ENCODE measurements at places on chromosomes 3 and 15.

- DNase-seq, result no peak
Measured at GRCh38 chr3:154973851-154974250, 106.3 kb upstream of the MME start.

DNA sequence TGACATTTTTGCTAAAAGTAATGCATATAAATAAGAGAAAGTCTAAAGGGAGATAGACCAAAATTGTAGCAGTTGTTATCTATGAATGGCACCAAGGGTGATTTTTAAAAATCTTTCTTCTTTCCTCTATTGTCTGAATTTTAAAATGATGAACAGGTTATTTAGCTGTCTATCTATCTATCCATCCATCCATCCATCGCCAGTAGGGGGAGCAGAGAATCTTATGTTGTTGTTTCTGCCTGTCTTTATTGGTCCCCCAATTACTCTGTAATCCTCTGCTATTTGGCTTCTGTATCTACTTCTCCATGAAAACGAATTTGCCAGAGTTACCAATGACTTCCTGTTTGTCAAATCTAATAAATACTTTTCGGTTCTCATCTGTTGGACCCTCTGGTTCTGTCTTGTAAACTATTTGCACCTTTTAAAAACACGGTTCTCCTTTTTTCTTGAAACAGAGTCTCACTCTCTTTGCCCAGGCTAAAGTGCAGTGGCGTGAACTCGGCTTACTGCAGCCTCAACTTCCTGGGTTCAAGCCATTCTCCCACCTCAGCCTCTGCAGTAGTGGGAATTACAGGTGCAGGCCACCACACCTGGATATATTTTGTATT is 86.0 kb downstream of the ECT2 start:
- DNase-seq, result no peak

DNA sequence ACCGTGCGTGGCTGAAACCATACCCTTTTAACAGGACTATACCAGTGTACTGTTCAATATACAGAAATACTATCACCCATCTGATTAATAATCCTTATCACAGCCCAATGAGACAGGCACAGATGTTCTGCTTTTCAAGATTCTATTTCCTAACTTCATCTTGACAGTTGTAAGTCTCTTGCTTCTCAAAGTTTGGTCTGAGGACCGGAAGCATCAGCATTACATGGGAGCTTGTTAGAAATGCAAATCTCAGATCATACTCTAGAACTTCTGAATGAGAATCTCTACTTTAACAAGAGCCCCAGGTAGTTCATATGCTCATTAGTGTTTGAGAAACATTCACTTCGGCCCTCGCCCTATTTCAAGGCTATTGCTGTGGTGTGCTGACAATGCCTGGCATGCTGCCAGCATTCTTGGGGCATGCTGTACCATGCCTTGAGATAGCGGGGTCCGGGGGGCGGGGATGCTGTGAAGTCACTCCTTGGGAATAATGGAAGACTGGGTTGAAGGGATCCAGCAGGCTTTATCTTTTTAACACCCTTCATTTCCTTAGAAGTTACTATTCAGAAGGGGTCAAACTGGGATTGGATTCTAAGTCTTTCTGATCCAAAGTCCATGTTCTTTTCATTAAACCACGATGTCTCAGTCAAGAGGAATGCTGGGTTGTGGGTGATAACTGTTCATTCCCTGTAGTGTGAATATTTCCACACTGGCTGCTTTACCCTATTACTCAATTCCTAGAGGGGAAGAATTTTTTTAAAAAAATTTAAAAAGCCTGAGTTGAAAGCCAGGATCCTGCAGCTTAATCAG is 194.7 kb downstream of the LPP start:
- DNase-seq, result no peak

GRCh38 chr3:72398781-72399180 is 449.5 kb downstream of the SHQ1 start:
- DNase-seq, result no peak

DNA sequence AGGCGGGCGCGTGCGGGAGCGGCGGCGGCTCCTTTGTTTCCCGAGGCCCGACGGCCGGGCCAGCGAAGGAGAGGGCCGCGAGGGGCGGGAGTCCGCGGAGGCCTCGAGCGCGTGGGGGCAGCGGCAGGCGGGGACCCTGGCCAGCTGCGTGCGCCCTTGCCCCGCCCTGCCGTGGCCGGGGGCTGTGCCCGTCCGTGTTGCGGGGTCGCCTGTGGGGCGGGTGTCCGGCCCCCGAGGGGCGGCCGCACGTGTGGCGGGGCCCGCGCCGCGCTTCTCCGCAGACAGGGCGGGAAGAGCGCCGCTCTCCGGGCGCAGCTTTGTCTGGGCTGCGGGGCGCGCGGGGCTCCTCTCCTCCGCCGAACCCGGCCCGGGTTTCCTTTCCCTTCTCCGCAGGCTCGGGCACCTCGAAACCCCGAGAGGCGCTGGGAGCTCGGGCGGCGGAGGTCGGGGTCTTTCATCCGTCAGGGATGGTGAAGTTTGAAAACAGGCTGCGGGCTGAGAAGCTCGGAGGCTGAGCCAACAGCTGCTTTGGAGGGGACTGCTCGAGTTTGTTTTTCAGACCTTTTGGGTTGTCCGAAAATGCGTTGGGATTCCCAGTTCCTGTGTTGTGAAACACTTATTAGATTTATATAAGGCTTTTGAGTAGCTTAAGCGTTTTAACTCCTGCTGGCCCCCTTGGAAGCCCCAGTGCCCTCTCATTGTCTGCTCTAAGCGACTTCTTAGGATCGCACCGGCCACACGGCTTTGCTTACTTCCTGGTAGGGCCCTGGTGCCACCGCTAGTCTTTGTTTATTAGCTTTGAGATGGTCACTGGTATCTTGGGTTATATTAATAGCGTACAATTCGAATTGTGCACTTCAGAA is 817 bp downstream of the USP3 start:
- peak; percentile 50 for DNase-seq

- no peak for DNase-seq
Measured at GRCh38 chr3:71454512-71455403, 128.8 kb downstream of the FOXP1 start.

- no peak for DNase-seq
Measured at GRCh38 chr3:72549761-72550581, 298.3 kb downstream of the SHQ1 start.

- no peak for DNase-seq
Measured at GRCh38 chr3:67192466-67192865, 194.4 kb downstream of the KBTBD8 start.

DNA sequence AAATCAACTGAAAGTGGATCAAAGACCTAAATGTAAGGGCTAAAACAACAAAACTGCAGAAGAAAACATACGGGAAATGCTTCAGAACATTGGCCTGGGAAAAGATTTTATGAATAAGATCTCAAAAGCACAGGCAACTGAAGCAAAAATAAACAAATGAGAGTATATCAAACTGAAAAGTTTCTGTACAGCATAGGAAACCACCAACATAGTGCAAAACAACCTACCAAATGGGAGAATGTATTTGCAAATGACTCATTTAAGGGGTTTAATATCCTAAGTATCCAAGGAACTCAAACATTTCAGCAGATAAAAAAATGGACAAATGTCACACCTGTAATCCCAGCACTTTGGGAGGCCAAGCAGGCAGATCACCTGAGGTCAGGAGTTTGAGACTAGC is 489.1 kb downstream of the ROBO1 start:
- no peak for DNase-seq

DNA sequence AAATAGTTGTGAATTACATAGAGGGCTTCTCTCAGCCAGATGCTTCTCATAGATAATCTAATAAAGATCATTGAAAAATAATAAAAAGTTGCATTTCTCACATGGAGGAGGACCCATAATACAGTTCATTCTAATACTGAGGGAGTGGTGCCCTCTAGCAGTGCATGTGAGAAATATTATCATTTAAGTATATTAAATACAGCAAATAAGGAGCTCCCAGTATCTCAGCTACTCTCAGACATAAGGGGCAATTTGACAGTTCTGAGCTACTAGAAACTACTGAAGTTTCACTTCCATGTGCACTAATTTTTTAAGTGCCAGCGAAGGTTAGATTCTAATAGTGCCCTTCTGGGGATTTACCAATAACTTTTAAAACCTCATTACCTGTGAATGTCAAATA is 188.3 kb downstream of the IL5RA start:
- DNase-seq, result no peak

DNA sequence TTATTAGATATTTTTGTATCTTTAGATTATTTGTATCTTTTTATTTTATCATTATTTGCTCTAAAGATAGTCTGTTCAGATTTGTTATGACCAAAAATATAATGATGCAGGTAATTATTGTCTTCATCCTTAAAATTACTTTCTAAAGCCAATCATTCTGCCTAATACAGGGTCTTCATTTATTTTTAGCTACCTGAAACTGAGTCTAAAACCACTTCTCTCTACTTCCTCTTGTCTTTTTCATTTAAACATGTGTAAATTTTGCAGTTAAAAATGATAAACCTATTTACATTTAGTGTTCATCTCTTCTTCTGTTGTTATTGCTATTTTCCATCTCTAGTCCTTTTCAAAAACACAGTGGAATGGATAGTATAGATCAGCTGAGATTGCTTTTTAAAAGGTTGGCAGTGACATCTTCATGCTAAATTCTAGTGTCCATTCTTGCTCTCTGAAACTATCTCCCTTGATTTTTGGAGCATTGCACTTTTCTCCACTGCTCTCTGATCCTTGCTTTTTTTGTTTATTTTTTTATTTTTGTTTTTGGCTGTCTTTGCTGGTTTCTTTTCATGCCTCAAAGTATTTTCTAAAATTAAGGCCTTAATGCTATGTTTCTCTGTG is 91.8 kb downstream of the UBE2E2 start:
- DNase-seq, result no peak

DNA sequence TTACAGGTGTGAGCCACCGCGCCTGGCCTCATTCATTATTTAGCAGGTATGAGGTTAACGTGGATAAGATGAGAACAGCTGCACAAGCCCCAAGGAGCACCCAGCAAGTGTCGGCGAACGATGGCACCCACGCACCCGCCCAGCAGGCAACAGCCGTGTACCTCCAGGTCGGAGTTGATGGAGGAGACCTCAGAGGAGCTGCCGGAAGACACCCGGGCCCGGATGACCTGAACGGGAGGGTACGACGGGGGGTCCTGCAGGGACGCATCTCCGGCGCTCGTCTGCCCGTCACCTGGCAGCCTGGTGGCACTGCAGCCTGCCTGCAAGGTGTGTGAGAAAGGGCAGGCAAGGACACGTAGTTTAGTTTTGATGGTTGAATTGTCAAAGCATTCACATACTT is 29.1 kb downstream of the TMEM44 start:
- no peak for DNase-seq

GRCh38 chr3:55728461-55729100 is 241.5 kb upstream of the WNT5A start:
- no peak for DNase-seq

- peak; percentile 70 for DNase-seq
Measured at GRCh38 chr3:169813757-169814517, 1.2 kb upstream of the LRRC34 start.

DNA sequence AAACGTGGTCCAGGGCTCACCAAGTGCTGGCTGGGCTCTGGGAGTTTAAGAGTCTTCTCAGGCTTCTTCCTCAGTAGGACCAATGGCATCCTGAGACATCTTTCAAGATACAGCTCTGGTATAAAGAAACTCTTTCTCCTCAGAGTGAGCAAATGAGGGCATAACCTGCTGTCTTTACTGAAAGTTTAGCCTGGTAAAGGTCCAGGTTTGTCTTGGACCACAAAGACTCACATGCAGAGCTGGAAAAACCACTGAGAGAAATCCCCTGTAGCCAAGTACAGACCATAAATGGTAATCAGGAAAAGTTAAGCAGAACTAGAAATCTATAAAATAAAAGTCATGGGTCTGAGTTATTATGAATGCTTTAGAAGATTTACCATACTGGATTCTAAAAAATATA is 23.1 kb downstream of the CD47 start:
- DNase-seq, result no peak

GRCh38 chr3:194797555-194798250 is 112.0 kb downstream of the FAM43A start:
- DNase-seq, result no peak

GRCh38 chr3:138473391-138473790 is 39.0 kb downstream of the ESYT3 start:
- no peak for DNase-seq

DNA sequence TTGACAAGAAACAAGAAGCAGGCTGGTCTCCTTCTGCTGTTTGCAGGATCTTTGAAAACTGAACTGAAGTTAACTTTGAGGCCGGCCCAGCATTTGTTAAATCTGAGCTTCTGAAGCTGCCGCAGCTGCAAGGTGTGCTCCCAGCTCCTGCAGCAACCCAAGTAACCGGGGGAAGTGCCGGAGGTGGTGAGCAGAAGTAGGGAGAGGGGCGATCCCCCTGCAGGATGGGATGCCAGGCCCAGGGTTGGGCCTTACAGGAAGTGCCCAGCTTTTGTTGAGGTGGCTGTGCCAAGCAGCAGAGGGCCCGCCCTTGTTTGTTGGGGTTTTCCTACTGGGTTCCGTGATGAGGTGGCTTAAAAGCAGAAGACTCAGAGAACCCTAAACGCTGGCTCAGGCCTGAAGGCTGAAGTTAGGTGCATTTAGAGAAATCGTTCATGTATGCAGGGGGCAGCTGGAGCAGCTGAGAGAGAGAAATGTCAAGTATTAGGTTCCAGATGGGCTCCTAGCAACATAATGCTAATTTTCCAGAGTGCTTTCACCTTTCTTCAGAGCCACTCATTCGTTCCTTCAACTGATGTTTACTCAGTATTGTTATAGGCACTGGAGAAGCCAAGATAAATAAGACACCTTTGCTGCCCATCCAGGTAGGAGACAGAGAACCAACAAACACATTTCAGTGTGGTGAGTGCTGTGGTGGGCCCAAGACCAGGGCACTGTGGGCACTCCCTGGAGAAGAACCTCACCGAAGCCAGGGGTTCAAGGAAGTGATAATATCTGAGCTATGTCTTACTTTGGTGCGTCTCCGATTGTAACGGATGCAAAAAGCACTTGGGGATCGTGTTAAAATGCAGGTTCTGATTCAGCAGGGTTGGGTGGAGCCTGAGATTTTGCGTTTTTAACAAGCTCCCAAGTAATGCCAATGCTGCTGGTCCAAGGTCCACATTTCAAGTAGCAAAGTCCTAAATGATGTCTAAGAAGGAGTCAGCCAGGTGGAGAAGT is 42.2 kb upstream of the PLCL2 start:
- DNase-seq, result peak; percentile 63

DNA sequence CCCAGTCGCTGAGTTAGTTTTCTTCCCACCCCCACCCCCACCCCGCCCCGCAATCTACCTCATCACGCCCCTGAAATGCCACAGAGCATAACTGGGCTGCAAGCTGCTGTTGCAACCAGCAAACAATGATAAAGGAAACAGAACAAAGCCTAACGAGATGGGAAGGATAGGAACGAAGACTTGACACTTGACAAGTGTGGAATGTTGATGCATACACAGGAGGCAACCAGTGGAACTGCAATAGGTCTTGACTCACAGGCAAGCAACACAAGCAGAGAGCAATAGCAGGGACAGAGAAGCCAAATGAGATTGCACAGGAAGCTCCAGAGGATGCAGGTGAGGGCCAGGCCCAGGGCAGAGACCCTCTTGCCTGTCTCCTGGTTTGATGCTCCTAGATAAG is 225.9 kb downstream of the IGSF11 start:
- no peak for DNase-seq

DNA sequence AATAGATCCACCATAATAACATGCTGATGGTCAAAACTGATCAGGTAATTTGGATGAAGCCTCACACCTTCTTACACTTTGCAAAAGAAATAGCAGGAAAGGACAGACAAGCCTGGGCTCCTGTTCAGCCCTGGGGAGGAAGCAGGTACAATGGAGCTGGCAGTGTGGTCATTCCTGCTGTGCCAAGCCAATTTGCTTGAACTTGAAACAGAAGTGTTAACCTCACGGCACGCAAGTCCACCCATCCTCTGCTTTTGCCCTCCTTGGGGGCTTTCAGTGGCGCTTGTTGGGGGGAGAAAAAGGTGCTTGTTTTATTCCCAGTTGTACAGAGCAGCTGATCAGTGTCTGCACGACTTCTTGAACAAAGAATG is 36.8 kb upstream of the RFTN1 start:
- no peak for DNase-seq
